ENCODE measurements at places on chromosomes 7 and 10.

- DNase-seq, result no peak
These were observed 52.9 kb downstream of the ZNF22 start for GRCh38 chr10:45053569-45054100.

- no peak for DNase-seq
These were observed 240.8 kb downstream of the RELN start for GRCh38 chr7:103748680-103749079.

DNA sequence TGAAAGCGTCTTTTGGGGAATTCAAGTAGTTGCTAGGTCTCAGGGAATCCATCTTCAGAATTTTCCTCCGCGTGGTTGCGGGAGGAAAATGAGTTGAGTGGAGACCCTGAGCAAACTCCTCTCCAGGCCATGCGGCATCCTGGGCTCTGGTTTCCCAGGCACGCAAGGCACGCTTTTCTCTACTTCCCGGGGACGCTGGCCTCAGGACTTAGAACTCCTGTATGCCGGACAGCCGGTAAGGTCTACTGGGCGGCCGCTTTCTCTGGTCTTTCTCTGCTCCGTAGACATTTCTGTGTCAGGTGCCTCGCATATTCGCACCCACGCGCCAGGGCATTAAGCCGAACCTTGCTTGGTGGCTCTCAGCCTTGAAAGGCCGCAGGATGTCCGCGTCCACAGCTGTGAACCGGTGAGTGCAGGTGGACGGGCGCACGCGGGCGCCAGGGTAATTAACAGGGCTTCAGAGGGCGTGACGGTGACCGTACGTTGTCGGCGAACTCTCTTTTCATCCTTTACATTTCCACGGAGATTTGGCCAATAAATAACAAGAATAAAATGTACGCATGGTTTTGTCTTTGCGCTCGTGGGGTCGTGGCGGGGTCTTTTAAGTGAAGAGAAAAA is 992 bp upstream of the RBM20 start:
- no peak for DNase-seq

DNA sequence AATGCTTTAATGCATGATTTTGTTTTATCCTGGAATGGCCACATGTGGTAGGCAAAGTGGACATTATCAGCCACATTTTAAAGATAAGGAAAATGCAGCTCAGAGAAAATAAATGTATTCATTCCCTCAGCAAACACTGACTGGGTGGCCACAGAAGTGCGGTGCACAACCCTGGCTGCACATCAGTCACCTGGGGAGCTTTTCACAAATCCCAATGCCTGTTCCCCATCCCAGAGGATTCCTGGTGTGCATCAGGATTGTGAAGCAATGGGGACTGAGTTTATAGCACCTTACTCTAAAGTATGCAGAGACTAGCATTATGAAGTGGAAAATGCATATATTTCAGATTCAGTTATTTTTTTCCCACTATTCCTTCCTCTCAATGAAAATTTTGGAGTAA is 193.5 kb upstream of the C7orf33 start:
- no peak for DNase-seq

DNA sequence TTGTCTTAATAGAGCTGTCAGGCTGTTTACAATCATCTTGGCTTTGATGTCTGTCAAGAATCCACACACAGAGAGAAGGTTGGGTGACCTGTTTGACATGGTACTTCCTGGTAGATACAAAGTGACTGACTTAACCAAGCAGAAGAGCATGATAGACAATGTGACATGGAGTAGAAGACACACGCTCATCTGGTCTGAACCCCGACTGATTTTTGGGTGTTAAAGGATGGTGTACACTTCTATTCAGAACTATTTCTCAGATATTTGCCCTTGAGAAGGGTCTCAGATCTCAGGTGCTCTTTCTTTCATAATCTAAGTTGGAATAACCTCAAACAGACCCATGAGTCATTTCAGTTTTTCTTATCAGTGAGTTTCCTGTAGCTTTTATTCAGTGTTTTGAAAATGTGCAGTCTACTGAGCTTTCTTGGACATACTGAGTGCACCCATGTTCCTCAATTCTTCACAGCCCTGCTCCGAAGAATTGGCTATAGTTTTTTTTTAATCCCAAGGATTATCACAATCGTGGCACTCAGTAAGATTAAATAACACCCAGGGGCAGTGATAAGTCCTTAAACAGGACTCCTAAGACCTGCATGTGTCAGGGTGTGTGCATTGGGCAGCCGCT is 46.4 kb upstream of the NXPH1 start:
- DNase-seq, result no peak

DNA sequence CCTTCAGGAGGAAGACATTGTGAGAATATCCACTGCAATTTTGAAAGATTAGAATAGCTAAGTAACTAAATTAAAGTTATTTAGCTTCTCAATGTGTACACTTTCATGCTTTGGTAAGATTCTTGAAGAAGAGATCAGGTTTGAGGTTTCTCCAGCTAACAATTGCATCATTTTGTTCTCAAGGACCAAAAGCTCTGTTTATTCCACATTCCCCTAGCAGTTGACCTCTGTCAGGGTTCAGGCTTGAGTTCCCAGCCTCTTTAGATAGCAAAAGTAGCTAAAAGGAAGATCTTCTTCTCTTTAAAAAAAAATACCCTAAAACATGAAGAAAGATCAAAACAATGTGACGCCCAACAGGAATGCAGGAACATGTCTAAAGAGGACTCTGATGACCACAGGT is 179.4 kb upstream of the IGFBP3 start:
- no peak for DNase-seq

- no peak for DNase-seq
These were observed 134.9 kb downstream of the LSMEM1 start for GRCh38 chr7:112615701-112616100.

- DNase-seq, result peak; percentile 42
These were observed 72.6 kb downstream of the AHR start for GRCh38 chr7:17370901-17371585.

GRCh38 chr7:132789281-132789680 is 213.0 kb upstream of the PLXNA4 start:
- DNase-seq, result no peak

GRCh38 chr10:47402641-47403301 is 18.7 kb upstream of the ZNF488 start:
- DNase-seq, result peak; percentile 97

DNA sequence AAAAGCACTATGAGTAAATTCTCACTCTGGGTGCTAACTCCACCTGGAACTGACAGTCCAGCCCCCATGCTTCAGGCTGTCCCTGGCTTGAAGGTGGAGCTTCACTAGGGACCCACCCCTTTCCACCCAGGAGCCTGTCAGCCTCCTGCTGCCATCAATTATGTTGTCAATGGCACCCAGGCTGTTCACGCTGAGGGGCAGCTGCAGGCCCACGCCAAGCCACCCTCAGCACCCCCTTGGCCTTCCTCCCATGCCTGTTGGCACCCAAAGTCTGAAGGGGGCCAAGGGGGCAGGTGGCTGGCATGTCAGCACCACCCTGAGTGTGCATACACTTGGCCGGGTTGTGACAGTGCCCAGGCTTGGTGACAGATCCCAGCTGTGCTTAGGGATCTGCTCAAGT is 149.3 kb downstream of the NXPH1 start:
- DNase-seq, result no peak

- DNase-seq, result no peak
These were observed 199.2 kb upstream of the BMPER start for GRCh38 chr7:33706186-33706585.

DNA sequence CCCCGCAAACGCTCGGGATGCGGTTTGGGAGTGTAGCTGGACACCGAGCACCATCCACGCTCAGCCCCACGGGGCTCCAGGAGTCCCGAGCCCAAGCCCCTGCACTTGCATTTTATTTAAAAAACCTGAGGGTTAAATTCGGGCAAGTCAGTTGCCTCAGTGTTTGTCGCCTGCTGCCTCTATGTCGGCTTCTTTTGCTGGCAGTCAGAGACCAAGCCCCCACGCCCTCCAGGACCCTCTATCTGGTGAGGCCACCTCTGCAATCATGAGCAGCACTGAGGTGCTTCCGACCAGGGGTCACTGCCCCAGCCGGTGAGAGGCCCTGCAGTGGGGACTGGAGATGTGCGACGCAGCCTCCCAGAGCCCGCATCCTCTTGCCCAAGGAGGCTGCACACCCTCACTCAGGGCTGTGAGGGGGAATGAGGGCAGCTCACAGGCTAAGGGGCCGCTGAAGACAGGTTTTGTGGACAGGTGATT is 13.3 kb upstream of the ZNF273 start:
- DNase-seq, result no peak

GRCh38 chr10:6399231-6399741 is 180.8 kb downstream of the PRKCQ start:
- peak; percentile 74 for DNase-seq

DNA sequence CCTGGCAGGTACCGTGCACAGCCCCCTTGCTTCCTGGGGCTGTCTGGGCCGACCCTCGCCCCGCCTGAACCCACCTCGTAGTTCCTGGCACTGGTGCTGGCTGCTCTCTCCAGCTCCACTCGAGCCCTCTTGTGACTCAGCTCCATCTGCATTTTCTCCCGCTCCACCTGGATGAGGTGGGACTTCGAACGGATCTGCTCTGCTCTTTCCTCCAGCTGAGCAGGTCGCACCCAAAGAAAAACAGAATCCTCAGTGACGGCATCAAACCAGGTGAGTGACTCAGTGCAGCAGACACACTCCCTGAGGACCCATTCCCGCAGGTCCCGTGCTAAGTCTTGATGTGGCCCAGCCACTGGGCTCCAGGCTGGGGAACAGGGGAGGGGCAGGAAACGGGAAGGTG is 7.4 kb downstream of the MAD1L1 start:
- DNase-seq, result no peak

DNA sequence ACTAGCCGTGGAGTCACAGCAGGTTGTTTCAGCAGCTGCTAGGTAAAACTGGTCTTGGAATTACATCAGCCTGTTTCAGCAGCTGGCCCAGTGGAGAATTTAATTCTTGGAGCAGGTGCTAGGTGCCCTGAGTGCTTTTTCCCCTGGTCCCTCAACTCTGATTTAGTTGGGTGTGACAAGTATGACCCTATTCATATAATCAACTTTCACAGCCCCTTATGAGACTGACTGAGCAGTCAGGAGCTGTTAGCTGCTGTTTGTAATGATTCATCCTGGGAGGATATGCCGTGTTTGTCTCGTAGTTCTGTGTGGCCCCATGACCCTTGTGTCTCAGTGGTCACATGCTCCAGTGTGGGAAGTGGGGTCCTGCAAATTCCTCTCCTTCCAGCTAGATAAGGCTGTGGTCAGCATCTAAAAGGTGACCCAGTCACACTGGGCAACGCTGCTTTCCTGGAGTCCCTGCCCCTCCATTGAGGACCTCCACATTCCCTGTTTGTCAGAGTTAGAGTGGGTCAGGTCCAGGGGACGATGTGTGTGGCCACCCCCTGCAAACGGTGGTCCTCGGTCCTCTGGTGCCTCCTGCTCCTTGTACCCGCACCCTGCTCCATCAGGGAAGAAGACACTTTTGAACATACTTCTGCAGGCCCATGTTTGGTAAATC is 28.3 kb downstream of the TBATA start:
- peak; percentile 39 for DNase-seq

DNA sequence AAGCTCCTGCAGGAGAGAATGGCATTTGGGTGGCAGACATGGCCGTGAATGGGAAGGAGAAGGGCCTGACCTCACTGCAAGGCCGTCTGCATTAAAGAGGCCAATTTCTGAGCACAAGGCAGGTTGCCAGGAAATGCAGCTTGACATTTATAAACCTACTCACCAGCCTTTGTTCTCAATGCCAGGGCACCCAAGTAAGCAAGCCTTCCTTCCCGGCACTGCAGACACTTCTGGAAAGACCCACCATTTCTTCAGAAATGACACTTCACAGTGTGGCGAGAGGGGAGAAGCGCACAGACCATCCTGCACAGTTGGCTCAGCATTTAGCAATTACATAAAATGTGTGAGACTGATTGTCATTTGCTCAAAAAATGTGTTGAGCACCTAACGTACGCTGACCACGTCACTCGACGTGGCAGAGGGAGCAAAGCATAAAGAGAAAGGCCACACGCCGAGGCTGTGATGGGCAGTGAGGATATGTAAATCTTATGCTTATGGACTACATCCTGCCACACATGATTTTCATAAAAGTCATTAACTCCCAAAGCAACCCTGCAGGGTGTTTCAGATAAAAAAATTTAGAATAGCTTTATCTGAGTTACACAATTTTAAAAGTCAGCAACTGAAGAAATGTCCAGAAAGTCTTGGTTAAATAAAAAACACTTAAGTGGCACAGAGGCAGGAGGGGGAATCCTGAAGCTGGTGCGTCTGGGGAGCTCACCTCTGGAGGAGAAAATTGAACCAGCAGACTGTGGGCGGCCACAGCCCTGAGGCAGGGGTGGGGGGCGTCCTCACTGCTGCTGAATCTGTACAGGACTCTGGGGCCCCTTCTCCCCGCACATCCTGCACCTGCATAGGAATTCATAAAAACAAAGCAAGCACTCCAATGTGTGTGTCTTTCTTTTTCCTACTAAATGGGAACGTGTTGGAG is 543.8 kb downstream of the PTPRN2 start:
- DNase-seq, result no peak

DNA sequence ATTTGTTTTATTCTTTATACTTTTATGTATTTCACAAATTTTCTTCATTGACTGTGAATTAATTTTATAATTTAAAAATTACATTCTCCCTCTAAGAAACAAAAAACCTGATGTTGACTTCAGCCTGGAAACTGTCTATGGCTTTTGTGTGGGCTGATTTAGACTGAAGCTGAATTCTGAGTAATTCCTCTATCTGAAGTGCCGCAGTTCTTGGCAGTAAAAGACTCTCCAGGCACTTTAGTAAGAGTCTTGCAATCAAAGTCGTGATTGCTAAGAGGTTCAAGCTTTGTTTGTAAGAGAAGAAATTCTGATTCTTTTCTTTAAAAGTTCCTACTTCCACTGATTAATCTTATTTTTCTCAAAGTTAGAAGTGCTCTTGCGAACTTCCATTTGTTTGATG is 3.4 kb upstream of the CEP41 start:
- no peak for DNase-seq

DNA sequence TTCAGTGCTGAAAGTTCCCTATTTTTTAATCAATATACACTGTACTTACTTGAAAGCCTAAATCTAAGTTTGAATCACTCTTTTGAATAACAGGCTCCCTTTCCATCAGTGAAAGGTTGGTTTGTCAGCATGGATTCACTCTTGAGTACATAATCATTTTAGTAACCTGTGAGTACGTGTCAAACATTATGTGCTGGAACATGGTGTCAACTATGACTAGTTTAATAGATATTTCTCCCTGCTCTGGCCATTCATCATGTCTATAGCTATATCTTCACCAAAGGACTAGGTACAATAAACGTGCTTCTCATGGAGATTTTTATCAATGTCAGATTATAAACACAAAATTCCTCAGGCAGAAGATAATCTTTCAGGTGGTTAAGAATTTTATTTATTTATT is 61.7 kb upstream of the MDFIC start:
- no peak for DNase-seq

DNA sequence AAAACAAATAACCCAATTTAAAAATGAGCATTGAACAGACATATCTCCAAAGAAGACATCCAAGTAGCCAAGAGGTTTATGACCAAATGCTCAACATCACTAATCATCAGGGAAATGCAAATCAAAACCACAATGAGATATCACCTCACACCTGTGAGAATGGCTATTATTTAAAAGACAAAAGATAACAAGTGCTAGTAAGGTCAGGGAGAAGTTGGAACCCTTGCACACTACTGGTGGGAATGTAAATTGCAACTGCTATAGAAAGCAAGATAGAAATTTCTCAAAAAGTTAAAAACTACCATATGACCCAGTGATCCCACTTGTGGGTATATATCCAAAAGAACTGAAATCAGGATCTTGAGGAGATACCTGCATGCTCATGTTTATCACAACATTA is 49.5 kb downstream of the SGMS1 start:
- no peak for DNase-seq

All from EL (cell line).